ENCODE measurements at places on chromosomes 2 and 18.

DNA sequence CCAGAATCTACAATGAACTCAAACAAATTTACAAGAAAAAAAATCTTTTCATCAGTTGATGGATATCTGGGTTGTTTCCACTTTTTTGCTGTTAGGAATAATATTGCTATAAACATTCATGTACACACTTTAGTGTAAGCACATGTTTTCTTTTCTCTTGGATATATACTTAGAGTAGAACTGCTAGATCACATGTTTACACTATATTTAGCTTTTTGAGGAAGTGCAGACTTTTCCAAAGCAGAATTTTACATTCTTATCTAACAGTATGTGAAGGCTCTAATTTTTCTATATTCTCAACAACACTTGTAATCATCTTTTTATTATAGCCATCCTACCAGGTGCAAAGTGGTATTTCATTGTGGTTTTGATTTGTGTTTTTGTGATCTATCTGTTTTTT is 103.6 kb upstream of the RMP24 start:
- no peak for DNase-seq

- DNase-seq: no peak
These were observed 2.3 kb downstream of the SCN1A start for GRCh38 chr2:166125557-166125956.

DNA sequence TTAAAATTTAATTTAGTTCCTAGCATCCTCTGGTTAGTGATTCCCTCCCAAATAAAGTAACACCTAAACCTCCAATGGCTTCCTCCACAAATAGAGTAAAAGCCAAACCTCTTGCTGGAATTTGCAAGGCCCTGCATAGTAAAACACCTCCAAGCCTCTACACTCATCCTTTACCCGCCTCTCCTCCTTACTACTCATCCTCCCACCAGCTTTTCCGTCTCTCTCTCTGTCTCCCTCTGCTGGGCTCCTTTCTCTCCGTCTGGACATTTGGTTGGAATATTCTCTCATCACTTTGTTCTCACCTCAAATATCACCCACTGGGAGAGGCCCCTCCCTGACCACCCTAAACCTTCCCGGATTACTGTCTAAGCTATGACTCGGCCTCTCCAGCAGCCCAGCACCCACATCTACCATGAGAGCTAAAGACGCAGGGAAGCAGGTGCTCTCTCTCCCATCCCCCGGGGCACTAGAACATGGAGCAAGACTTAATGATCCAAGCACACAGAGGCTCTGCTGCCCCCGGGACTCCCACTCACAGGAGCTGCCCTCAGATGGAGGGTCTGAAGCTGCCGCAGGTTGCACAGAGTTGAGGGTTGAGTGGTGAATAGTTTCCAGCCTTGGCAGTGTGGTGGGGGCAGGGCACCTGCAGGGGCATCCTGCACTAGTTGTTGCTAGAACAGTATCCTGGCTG is 167.2 kb downstream of the FBXO15 start:
- peak; percentile 53 for DNase-seq

GRCh38 chr18:66874812-66875474 is 271.1 kb upstream of the CDH19 start:
- DNase-seq: no peak

- no peak for DNase-seq
These were observed 67.5 kb downstream of the MYO1B start for GRCh38 chr2:191312662-191313061.

GRCh38 chr2:55164534-55165480 is 67.3 kb downstream of the CLHC1 start:
- DNase-seq: no peak

GRCh38 chr2:25824216-25824615 is 54.1 kb downstream of the ASXL2 start:
- DNase-seq: no peak

GRCh38 chr2:85698184-85698879 is 4.2 kb downstream of the GNLY start:
- no peak for DNase-seq

All from Daoy (cell line).